ENCODE measurements at places on chromosomes 16 and 17.

GRCh38 chr16:17306745-17307144, 164.0 kb downstream of the XYLT1 start:
- DNase-seq: no peak

- DNase-seq: no peak
These were observed 328.4 kb downstream of the MAF start for GRCh38 chr16:79272141-79272577.

GRCh38 chr17:36888236-36888951, 48.9 kb upstream of the LHX1 start:
- DNase-seq: no peak

- DNase-seq: no peak
These were observed 7.1 kb upstream of the MT2A start for GRCh38 chr16:56601325-56601724.

DNA sequence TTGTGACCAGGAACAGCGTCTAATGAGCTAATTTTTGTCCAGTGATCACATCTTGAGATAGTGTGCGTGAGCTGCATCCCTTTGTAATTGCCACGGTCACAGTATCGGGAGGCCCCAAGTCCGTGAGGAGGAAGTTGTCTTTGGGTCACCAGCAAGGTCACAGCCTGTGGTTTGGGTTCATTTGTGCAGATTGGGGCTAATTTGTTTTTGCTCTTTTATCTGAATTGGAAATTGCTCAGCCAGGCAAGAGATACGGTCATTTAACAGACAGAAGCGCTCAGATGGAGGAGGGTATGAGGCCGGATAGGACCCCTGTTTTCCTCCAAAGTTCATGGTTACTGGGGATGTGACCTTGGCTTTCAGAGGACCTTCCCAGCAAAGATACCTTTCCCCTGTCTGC, 174.1 kb downstream of the SNX29 start:
- DNase-seq: no peak

GRCh38 chr17:30345527-30346075, 11.7 kb upstream of the TMIGD1 start:
- no peak for DNase-seq

DNA sequence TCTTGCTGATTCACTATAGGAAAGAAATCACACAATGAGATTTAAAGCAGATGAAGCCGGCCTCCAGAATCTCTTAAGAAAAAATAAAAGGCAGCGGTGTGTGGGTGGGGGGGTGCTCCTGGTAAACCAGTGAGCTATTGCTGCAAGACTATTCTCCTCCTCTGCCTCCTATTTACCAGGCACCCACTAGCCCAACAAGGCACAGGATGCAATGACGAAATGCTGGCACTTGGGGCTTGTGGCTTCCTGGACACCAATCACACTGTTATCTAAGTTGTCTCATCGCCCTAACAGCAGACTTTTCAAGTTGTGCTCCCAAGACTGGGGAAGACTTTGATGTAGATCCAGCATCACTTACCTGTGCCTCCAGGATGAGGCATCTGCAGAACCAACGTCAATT, 50.2 kb upstream of the NDRG4 start:
- no peak for DNase-seq

DNA sequence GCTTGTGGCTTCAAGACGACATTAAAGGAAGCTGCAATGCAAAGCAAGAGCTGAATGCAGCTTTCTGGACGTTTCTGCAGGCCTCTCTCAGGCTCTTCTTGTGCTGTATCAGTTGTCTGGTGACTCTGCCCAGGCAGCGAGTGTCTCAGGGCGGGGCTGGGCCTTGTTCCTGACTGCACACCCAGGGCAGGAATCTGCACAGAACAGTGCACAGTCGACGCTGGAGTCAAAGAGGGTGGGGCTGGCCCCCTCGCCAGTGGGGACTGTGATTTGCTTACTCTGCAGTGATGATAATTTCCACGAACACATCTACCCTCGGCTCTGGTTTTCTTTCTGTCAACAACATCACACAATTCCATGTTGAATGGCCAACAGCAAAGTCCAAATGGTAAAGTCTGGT, 60.7 kb downstream of the IRF8 start:
- no peak for DNase-seq

DNA sequence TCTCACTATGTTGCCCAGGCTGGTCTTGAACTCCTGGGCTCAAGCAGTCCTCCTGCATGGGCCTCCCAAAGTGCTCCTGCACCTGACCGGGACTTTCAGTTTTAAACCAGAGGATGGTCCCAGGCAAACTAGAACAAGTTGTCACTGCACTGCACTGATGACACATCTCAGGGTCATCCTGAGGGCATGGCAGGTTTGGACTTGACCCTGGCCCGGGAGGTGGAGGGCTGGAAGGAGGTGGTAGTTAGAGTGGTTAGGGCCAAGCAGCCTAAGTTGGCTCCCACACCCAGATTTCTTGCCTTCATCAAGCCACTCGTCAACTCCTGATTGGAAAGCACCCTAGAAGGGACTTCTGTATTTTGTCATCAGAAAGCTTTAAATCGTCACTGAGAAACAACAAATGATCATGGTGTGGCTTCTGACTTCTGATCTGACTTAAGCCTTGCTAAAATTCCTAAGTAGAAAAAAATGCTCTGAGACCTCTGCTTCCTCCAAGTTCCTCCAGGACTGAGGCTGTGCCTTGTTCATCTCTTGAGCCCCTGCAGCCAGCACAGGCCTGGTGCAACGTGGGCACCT, 43.5 kb downstream of the EMP2 start:
- DNase-seq: no peak

- no peak for DNase-seq
These were observed 2.2 kb downstream of the KDM8 start for GRCh38 chr16:27205423-27206065.

GRCh38 chr16:14600164-14600563, 29.9 kb downstream of the PARN start:
- DNase-seq: no peak

DNA sequence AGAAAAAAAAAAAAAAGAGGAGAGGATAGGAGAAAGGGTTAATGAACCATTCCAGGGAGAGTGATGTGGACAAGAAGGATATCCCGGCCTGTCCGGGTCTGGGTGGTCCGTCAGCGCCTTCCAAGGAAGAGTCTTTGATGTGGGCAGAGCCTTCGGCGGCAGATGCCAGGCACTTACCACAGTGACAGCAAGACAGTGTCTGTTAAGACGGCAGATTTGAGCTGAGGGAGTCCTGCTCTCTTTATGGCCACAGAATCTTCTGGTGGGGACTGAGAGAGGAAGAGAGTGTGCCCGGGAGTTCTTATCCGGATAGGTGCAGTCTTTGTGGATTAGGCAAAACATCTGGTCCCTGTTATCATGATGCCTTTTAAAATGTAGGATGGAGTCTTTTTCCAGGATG, 95.2 kb downstream of the ZDHHC7 start:
- no peak for DNase-seq

DNA sequence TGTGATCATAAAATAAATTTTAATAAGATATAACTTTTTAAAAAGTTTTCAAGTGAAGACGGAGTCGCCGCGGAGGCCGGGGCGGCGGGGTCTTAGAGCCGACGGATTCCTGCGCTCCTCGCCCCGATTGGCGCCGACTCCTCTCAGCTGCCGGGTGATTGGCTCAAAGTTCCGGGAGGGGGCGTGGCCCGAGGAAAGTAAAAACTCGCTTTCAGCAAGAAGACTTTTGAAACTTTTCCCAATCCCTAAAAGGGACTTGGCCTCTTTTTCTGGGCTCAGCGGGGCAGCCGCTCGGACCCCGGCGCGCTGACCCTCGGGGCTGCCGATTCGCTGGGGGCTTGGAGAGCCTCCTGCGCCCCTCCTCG, at the start of gene FOXC2:
TSS of gene FOXC2 (plus strand) at position 229 of the 365 bp plus-strand sequence. CDS start 507 bp downstream, outside the sequence.
- peak; percentile 83 for DNase-seq

DNA sequence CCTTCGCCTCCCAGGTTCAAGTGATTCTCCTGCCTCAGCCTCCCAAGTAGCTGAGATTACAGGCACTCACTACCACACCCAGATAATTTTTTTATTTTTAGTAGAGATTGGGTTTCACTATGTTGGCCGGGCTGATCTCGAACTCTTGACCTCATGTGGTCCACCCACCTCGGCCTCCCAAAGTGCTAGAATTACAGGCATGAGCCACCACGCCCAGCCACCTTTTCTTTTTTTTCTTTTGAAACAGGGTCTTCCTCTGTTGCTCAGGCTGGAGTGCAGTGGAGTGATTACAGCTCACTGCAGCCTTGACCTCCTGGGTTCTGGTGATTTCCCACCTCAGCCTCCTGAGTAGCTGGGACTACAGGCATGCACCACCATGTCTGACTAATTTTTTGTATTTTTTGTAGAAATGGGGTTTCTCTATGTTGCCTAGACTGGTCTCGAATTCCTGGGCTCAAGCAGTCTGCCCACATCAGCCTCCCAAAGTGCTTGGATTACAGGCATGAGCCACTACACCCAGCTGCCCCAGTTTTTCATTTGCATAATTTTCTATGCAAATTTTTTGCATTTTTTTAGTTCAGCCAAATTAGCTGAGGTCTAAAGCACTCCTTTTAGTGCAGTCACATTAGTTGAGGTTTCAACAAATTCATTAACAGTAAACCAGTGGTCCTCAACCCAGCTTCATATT, 11.3 kb downstream of the WWP2 start:
- no peak for DNase-seq

DNA sequence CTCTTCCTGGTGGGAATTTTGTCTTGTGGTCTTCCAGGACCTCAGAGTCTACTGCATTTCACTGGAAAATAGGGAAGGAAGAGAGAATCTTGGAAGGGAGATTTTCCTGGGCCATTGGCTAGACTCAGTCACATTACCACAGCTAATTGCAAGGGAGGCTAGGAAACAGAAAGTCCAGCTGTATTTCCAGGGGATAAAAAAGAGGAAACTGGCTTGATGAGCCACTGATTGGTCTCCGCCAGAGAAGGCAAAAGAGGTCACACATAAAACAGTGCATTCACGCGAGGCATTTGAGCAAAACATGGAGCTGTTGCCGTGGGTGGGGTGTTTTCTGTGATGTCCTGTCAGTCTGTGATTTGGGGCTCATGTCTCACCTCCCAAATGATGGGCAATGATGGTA, 345.3 kb downstream of the FOXL1 start:
- no peak for DNase-seq

DNA sequence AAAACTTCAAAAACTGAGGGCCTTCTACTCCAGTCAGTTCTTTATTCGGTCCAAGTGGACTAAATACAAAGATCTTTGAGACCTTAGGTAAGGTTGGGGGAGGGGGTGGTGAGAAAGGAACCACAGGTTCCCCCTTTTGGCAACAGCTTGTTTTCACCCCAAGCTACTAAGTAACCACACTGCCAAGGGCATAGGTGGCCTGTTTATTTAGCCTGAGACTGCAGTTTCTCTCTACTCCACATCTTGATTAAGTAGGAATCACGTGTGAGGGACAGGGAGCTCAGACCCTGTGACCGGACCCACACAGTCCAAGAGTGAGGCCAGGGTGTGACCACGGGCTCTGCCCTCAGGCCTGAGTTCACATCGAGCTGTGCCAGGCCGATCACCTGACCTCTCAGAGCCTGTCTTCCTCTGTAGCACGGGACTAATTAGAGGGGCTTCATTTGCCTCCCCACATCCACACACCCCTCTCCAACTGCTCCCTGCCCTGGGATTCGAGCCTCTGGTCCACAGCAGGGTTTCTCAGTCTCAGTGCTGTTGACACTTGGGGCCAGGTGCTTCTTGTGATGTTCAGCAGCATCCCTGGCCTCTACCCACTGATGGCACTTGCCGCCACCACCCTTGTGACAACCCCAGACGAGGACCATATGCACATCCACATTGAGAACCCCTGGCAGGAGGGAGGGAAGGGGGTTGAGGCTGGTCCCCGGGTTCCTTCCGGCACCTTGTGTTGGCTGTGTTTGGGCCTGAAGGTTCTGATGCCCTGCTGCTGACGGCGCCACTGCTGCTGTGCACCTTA, 17.8 kb downstream of the ST6GALNAC2 start:
- DNase-seq: no peak

- no peak for DNase-seq
These were observed 56.3 kb downstream of the SOX9 start for GRCh38 chr17:72176951-72177660.

DNA sequence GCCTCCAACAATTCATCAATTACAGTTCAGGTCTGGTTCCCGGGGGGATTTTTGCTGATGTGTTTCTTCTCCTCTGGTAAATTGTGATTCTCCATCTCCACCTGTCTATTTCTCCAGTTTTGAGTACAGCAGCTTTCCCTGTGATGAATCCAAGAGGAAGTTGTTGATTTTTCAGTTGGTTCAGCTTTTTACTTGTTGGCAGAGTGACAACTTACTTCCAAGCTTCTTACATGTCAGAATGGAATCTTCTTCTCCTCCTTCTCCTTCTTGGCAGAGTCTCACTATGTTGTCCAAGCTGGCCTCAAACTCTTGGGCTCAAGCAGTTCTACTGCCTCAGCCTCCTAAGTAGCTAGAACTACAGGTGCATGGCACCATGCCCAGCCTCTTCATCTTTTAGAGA, 33.4 kb upstream of the TMEM92 start:
- DNase-seq: no peak

DNA sequence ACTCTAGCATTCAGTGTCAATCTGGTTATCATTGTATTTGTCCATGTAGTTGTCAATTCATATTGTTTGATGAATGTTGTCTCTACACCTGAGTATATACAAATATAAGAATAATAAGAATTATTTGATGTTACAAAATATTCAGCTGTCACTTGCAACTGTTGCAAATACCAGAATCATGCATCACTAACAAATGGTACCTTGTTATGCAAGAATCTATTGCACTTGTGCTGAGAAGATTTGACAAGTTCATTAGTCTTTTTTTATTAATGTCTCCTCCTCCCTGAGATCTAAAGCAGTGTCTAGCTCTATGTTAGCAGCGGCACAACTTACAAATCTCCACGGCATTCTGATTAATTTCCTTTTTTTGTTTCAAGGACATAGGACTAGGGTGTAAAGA, 22.2 kb upstream of the AKAP1 start:
- no peak for DNase-seq

DNA sequence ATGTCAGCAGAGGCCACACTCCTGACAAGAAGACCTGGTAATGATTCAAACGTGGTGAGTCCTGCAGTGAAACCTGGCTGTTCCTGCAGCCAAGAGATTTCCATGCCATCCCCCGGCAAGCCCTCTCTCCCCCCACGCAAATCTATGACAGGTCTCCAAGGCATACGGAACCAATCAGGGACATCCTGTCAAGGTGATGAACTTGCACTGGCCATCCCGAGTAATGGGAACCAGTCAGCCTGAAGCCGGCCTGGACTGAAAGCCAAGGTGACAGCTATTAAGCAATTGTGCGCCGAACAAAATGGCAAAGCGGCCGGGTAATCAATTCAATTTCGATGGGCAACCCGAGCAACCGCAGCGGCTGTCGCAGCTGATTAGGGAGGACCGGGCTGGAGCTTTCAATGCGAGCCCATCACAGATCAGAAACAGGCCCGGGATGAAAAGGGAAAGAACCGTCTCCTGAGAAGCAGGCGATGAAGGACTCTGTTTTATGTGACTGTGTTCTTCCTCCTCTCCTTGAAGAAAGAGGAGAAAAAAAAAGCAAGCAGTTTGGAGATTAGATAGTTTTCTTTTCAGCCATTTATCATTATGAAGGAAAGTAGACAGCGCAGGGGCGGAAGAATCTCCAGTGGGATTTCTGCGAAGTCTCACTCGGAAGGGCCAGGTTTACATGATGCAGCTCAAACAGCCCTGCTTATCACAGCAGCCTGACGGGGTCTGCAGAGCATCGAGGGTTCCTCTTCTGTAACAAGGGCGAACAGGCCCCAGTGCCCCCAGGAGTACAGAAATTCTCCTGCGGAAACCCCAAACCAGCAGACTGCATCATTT, 35.2 kb downstream of the TBX4 start:
- no peak for DNase-seq

Data from neuronal stem cell (in vitro differentiated cells).